ENCODE measurements at places on chromosomes 6 and 20. TPM values are rescaled to one million over a fixed set of nuclear protein-coding genes. Genes with fewer than 3 reads are reported as not detected.
A peak's percentile ranks its signal among the peaks of the same experiment; 100 is the strongest.

The GGTLC1 gene
- not detected for total RNA-seq

- H3K4me3 ChIP-seq, result no peak overlapping the region
- peak overlapping the region; percentile 90 for H3K27ac ChIP-seq
- H3K4me1 ChIP-seq, result peaks cover 72% of the 10 kb centered on the region
- DNase-seq, result no peak
Observed at GRCh38 chr6:155079985-155080452, 84.9 kb downstream of the TIAM2 start.

- H3K27ac ChIP-seq, result peak overlapping the region; percentile 9
- H3K36me3 ChIP-seq, result peaks cover 8% of the 10 kb centered on the region
- H3K27me3 ChIP-seq, result peaks cover 5% of the 10 kb centered on the region
Observed at GRCh38 chr20:62339647-62340062, 27.5 kb downstream of the LAMA5 start.

DNA sequence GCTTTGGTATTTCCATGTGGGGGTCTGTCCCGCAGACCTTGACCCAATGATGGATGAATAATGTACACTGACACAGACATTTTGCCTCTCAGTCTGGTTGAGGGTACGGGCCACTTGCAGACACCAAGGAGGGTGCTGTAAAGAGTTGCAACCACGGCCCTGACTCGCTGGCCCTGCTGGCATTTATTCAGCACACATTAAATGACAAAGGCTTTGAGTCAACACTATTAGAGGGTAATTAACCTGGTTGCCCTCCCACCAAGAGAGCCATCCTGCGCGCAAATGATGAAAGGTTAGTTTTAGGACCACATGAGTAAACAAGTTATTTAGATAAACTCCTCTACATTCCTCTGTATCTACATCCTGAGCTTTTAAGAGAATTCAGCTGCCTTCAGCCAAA, 308.9 kb upstream of the MMS22L start:
- H3K36me3 ChIP-seq, result no peaks in the 10 kb centered on the region
- no peaks in the 10 kb centered on the region for H3K27me3 ChIP-seq
- no peaks in the 10 kb centered on the region for H3K4me1 ChIP-seq
- no peak overlapping the region for H3K4me3 ChIP-seq
- no peak for DNase-seq

The SMLR1 gene
- total RNA-seq, result not detected

The C20orf202 gene
- total RNA-seq, result not detected

DNA sequence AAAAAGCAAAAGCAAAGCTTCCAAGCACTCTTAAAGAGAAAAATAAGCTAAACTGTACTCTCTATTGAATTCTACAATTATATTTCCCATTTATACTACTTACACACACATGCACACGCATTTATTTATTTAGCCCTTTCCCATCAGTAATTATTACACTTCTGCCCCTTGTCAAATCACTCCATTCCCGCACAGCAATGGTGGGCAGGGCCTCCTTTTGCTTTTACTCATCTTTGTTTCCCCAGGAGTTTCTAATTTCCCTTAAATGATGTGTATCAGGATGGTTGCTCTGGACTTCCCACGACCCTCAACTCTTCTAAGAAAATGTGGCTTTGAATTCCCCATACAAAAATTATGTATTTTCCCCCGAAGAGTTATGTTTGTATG, 19.9 kb downstream of the PXT1 start:
- H3K27ac ChIP-seq, result peak overlapping the region; percentile 57
- H3K4me1 ChIP-seq, result peaks cover 5% of the 10 kb centered on the region
- H3K4me3 ChIP-seq, result peak overlapping the region; percentile 89
- H3K36me3 ChIP-seq, result no peaks in the 10 kb centered on the region
- no peaks in the 10 kb centered on the region for H3K27me3 ChIP-seq

The TGM3 gene
- not detected for total RNA-seq

The DACT2 gene
- 0.22 TPM for total RNA-seq

DNA sequence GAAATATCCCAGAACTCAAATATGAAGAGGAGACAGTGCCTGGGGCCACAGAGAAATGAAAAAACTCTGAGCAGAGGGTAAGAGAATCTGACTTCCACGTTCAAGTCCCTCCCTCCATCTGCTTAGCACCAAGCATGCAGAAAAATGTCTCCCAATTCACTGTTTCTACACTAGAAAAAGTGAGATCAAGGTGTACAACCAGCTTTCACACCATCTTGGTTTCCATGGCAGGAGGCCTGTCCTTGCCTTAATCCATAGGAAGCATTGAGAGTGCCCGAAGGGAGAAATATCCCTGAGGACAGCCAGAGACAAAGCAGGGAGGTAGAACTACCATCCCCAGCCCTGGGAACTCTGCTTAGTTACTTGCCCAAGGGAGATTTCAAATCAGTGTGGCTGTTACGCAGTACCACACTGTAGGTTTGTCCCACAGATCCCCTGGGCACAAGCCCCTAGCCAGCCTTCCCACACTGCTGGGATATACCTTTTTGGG, 82.9 kb downstream of the SCML4 start:
- no peaks in the 10 kb centered on the region for H3K27me3 ChIP-seq
- no peak overlapping the region for H3K4me3 ChIP-seq
- no peak for DNase-seq
- H3K27ac ChIP-seq, result no peak overlapping the region
- H3K4me1 ChIP-seq, result no peaks in the 10 kb centered on the region

The COL12A1 gene
- total RNA-seq, result 2.4 TPM

DNA sequence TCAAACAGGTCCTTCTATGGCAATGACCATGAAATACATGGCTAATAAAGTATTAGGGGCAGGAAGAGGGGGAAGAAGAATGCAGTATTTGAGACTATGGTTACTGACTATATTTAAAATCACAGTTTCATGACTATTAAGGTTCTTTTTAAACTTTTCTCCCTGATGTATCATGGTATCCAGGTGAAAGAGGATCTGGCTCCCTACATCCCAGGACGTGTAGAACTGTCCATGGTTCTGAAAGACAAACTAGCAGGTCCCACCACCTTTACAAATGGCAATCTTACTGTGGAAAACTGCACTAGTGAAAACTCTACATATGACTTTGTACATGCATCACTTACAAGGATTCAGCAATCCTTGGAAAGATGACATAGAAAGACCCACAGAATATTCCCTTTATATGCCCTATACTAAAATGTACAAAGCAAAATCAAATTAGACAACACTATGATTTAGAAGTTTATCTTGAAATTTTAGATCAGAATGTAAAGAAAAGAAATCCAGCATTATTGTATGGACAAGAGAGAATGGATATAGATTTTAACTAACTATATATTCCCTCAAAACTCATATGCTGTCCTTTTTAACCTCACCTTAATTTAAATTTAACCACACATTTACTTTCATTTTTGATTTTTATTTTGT, 33.5 kb downstream of the RPP21 start:
- no peak for DNase-seq
- H3K4me3 ChIP-seq, result no peak overlapping the region
- peaks cover 2% of the 10 kb centered on the region for H3K27me3 ChIP-seq
- no peaks in the 10 kb centered on the region for H3K36me3 ChIP-seq
- no peaks in the 10 kb centered on the region for H3K4me1 ChIP-seq

DNA sequence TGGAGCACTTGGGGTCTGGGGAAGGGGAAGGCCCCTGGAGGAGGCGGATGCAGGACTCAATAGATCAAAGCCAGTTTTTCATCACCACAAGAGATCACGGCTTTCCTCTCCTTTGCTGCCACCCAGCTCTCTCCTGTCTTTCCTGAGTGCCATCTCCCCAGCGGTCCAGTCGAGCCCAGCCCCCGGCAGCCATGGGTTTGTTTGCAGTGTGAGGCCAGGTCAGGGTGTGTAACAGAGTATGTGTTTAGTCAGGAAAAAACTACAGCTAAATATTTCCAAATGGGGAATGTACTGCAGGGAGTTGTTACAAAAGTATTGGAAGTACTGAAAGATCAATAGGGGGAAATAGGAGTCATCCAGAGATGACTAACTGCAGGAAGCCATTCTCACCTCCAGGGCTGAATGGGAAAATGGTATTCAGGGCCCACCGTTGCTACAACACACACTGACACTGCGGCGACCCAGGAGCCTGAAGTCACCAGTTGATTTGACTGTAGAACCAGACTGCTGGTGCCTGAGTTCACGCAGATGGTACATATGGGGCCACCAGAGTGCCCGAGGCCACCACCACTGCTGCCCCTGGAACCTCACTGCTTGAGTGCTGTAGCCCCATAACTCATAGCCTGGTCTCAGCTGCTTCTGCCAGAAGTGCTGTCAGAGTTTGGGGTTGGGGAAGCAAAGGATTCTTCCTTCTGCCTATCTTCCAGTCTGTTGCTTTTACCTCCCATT, 23.6 kb upstream of the FANCE start:
- no peak for DNase-seq
- H3K27ac ChIP-seq, result no peak overlapping the region
- no peak overlapping the region for H3K4me3 ChIP-seq
- H3K4me1 ChIP-seq, result no peaks in the 10 kb centered on the region

The CDH26 gene
- total RNA-seq, result 0.76 TPM

DNA sequence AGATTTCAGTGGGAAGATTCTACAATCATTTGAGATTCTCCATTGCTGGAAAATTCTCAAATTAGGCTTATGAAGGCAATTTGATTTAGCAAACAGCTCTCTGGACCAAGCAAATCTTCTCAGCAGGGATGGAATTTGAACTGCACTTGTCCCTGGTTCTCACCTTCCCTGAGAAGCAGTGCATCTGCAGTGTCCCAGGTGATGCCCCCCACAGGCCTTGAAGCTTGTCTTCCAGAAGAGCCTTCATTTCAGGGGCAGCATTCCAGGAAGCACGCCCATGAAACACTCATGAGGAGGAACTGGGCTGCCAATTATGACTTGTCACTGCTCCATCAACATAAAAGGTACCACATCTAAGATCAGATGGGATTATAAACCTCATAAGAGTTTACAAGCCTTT, 82.8 kb upstream of the HDAC2 start:
- no peaks in the 10 kb centered on the region for H3K36me3 ChIP-seq
- no peak overlapping the region for H3K4me3 ChIP-seq
- peaks cover 11% of the 10 kb centered on the region for H3K4me1 ChIP-seq
- H3K27ac ChIP-seq, result no peak overlapping the region
